ENCODE measurements at places on chromosomes 5 and 9. TPM values are rescaled to one million over a fixed set of nuclear protein-coding genes. Genes with fewer than 3 reads are reported as not detected.

VCAN gene
- 398 TPM for polyA plus RNA-seq

DMRT2 gene
- polyA plus RNA-seq, result 2.0 TPM

SHROOM1 gene
- polyA plus RNA-seq, result 19.4 TPM

MARCHF11 gene
- 1.7 TPM for polyA plus RNA-seq

BAAT gene
- polyA plus RNA-seq, result 0.47 TPM

CDX1 gene
- polyA plus RNA-seq, result 0.45 TPM

MGAT1 gene
- 67.5 TPM for polyA plus RNA-seq

ECSCR gene
- 21.9 TPM for polyA plus RNA-seq

F2RL1 gene
- 38.4 TPM for polyA plus RNA-seq

IFNA13 gene
- polyA plus RNA-seq, result not detected

BTNL3 gene
- polyA plus RNA-seq, result not detected

CNTNAP3 gene
- 6.6 TPM for polyA plus RNA-seq

MELK gene
- 32.7 TPM for polyA plus RNA-seq

FLT4 gene
- polyA plus RNA-seq, result 23.6 TPM

NR2F1 gene
- polyA plus RNA-seq, result 220 TPM

LCN1 gene
- polyA plus RNA-seq, result not detected

SOX30 gene
- 0.50 TPM for polyA plus RNA-seq

HACD4 gene
- polyA plus RNA-seq, result 3.6 TPM

IL3 gene
- not detected for polyA plus RNA-seq

MACROH2A1 gene
- 242 TPM for polyA plus RNA-seq

TUSC1 gene
- polyA plus RNA-seq, result 14.9 TPM

PRR16 gene
- 1.7 TPM for polyA plus RNA-seq

ANKH gene
- polyA plus RNA-seq, result 10.5 TPM

MOB3B gene
- polyA plus RNA-seq, result 27.3 TPM

ADAMTS13 gene
- polyA plus RNA-seq, result 10.9 TPM

FCN2 gene
- polyA plus RNA-seq, result 0.48 TPM

SLC38A9 gene
- polyA plus RNA-seq, result 41.3 TPM

TRPM6 gene
- 1.1 TPM for polyA plus RNA-seq

LRSAM1 gene
- polyA plus RNA-seq, result 18.1 TPM

TRIM7 gene
- polyA plus RNA-seq, result 0.13 TPM

Data from left kidney (tissue), 8 donors.